ENCODE measurements at places on chromosomes 12 and 14.
A peak's percentile ranks its signal among the peaks of the same experiment; 100 is the strongest.

DNA sequence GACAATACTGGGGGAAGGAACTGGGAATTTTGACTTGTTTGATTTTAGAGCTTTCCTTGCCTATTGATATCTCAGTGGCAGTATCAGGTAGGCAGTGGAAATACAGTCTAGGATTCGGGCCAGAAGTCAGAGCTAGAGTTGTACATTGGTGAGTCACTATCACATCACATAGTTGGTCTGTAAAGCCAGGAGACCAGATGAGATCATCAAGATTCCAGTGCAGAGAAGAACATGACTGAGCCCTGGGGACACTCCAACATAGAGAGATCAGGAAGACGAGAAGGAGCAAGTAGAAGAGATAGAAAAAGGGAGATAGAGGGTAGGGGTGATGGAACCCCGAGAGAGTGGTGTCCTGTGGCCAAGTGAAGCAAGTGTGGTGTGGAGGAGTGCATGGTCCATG is 46.6 kb upstream of the NR1H4 start:
- DNase-seq, result no peak

GRCh38 chr12:8709124-8709830 is 11.5 kb downstream of the RIMKLB start:
- DNase-seq, result no peak

- no peak for DNase-seq
Measured at GRCh38 chr12:106907411-106907810, 48.3 kb upstream of the TMEM263 start.

DNA sequence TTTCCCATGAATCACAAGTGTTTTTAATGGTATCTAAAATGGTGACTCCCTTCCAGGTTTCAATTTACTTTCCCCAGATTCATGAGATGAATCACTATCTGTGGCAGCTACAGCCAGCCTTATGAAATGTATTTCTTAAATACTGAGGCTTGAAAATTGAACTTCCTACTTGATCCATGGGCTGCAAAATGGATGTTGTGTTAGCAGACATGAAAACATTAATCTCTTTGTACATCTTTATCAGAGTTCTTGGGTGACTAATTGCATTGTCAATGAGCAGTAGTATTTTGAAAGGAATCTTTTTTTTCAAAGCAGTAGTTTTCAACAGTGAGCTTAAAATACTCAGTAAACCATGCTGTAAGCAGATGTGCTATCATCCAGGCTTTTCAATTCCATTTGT is 250.8 kb downstream of the SLC6A15 start:
- no peak for DNase-seq

DNA sequence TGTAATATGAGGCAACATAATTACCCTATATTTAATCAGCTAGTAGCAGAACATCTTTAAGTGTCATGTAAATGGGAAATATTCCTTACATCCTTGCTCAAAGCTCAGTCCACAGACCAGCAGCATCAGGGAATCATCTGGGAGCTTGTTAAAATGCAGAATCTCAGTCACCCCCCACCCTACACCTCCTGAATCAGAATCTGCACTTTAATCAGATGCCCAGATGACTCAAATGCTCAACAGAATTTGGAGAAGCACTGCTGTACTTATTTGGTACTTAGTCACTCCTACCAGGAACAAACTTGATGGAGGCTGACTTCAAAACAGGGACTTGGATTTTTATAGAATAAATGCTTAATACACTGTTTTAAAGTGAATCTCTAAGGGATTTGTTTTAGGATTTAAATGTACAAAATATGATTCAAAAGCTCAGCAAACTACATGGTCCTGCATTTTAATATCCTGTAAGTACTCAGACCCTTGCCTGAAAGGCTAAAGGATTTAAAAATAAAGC is 96.5 kb downstream of the ARMH4 start:
- DNase-seq, result no peak

GRCh38 chr14:50036637-50037036 is 79.7 kb downstream of the VCPKMT start:
- no peak for DNase-seq

GRCh38 chr12:125131958-125132357 is 66.7 kb downstream of the AACS start:
- DNase-seq, result no peak

GRCh38 chr12:29051221-29051620 is 97.9 kb upstream of the FAR2 start:
- no peak for DNase-seq

DNA sequence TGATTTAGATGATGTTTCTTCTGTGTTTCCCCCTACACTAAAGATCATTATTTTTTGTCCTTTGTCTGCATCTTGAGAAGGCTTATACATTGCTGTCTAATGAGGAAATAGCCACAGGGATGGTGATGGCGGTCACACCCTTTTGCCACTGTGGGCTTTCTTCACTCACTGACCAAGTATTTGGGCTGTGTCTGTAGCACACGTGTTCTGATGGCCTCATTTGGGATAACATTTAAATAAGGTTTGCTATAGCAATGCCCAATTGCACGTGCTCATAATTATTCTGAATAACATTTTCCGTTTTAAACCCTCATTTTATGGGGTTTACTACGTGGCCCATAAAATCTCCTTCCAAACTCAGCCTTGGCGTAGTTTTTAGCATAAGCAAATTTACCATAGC is 230.3 kb upstream of the PRICKLE1 start:
- no peak for DNase-seq

GRCh38 chr14:53567236-53567780 is 389.3 kb downstream of the BMP4 start:
- DNase-seq, result no peak

DNA sequence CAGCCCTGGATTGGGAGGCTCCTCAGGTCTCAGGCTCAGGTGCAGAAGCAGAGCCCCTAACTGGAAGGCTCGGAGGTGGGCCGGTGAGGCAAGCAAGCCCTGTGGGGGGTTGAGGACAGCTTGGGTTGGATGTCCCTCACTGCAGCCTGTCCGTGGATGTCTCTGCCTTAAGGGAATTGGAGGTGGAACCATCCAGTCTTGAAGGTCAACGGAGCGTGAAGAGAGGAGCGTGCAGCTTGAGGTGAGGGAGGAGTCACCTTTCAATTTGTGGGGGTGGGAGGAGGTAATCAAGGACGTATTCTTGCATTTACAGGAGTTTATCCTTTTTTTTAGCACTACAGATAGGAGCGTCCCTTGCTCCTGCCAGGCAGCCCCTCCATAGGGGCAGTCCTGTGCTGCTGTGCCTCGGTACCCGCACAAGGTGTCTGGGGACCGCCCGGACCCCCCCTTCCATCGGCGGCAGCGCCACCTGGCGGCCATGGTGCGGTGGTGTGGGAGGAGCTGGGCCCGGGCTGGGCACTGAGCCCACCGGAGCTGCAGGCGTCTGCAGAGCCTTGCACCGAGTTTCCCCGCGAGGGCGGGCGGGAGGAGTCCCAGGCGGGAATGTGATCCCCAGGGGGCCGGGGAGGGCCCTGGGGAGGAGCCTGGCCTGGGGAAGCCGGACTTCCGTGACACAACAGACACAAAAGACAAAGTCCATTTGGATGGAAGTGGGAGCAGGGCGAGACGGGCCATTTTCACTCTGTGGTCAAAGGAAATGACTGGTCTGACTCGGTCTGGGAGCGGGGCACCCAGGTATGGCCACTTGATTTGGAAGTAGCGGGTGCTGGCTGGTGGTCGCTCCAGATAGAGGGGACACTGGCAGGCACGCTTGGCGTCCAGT is 864 bp downstream of the DNAJC22 start:
- peak; percentile 58 for DNase-seq

DNA sequence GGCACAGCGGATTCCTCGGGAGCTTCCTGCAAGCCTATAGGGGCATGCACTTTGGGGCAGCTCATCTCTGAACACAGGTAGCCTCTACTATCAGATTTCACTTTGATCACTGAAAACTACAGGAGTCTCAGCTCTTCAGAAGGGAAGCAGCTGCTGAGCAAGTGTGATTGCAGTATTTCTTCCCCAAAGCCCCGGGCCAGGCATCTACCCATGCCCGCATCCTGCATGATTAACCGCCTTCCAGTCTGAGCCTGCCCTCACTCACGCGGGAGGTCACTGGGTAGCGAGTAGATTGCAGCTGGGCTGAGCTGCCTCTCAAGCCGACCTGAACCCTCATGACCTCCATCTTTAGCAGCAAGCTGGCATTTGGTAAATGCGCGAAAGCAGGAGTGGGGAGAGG is 334.7 kb downstream of the DPF3 start:
- DNase-seq, result no peak

GRCh38 chr12:30484658-30485057 is 211.0 kb downstream of the IPO8 start:
- DNase-seq, result no peak

- no peak for DNase-seq
Measured at GRCh38 chr14:30138567-30138966, 210.9 kb upstream of the PRKD1 start.

GRCh38 chr12:76158518-76159321 is 74.2 kb upstream of the NAP1L1 start:
- peak; percentile 9 for DNase-seq

- DNase-seq, result no peak
Measured at GRCh38 chr14:73476451-73476931, 14.2 kb upstream of the RIOX1 start.

GRCh38 chr12:68269779-68270178 is 16.4 kb upstream of the IL22 start:
- no peak for DNase-seq

GRCh38 chr12:2372735-2373134 is 319.9 kb downstream of the CACNA1C start:
- no peak for DNase-seq

- DNase-seq, result no peak
Measured at GRCh38 chr14:37610945-37611523, 15.6 kb downstream of the TTC6 start.

DNA sequence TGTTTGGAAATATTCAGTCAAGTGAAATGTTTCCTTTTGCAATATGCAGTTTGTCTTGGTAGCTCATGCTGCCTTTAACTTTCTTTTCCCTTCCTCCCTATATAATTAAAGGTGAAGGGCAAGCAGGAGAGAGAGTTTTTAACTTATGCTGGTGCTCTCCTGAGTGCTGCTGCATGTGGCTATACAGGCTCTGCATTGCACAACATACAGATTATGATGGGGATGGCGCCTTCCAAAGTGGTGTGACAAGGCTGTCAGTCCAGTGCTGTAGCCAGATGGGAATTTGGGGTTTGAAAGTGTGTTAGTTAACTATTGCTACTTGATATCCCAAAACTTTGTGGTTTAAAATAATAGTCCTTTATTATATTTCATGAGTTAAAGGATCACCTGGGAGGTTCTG is 199.0 kb downstream of the ATP23 start:
- no peak for DNase-seq

Measured in stimulated activated CD4-positive, alpha-beta T cell treated with anti-CD3 and anti-CD28 coated beads, Interleukin-1b, Interleukin-23, amount 100 ng/mL, for 1 hour (primary cell).